ENCODE measurements at places on chromosomes 6 and 20.

DNA sequence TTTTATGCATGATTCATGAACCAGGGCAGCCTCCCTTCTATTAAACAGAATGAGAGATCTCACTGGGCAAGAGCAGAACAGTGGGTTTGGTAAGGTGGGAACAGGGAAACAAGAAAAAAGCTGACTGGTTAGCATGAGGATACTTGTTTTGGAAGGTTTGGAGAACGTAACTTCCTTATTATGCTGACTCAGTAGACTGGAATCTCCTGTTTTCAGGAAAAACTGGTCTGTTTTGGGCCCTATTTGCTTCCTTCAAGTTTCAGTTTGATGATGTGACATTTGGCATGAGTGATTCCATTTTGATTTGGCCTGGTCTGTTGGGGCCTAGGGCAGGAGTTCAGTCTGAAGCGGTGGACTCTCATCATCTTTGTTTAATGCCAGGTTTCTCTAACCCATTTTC, 172.0 kb downstream of the MYLK4 start:
- DNase-seq: no peak

DNA sequence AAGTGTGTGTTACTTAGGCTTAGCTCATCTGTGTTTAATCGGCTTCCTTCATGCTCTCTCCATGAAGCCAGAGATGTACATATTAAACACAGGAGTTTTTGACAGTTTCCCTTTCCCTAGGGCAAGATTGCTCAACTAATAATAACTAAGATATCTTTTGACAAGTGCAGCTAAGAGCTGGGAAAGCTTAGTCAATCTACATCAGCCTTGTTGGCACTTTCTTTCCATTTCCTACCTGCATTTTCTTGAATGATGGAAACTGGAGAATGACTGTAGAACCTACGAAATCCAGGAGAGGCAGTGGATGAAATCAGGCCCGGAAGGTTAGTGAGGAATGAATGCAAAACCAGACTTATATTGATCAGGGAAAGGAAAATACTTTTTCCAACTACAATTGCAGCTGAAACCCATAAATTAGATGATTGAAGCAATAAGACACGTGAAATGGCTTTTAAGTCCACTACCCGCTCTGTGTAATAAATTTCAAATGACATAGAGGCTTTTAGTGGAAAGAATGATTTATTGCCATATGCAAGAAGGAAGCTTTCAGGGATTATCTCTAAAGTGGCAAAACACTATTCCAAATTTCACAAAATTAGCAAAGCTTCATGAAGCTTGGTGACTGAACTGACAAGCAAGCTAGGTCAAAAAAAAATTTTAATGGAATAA, 237.2 kb upstream of the ID4 start:
- DNase-seq: no peak

- no peak for DNase-seq
Measured at GRCh38 chr20:53914091-53914780, 156.2 kb downstream of the BCAS1 start.

- no peak for DNase-seq
Measured at GRCh38 chr20:44039147-44039546, 124.5 kb downstream of the TOX2 start.

DNA sequence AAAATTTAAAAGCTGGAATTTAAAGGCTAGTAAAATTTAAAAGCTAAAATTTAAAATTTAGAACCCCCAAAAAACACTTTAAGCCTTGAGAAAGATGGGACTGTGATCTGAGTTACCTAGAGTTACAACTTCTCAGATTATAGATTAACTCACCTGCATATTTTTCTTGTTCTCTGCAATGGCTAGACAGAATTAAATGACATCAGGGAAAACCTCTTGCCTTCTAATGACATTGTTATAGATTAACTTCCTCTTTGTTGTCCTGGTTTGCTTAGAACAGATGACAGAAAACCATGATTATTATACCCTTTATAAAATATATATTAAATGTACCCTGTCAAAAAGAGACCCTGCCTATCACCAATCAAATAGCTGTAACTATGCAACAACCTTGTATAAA, 56.4 kb downstream of the TRDN start:
- no peak for DNase-seq

GRCh38 chr6:35309611-35310264, 12.1 kb downstream of the DEF6 start:
- no peak for DNase-seq

DNA sequence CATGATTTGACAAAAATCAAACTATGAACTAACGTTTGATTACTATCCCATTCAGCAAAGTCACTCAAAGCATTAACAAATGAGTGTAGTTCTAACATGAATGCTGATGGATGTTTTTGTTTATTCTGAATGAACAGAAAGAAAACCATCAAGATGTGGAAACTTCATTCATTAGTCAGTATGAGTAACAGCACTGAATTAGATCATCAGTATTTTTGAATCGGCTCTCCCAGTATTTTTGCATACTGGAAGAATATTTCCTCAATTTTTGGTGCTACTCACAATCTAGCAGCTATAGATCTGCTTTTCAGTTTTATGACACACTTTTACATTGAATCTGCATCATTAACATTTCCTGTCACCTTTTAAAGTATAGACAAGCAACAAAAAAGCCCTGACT, 63.8 kb upstream of the CD83 start:
- no peak for DNase-seq

- no peak for DNase-seq
Measured at GRCh38 chr6:140541288-140541687, 1166.8 kb upstream of the CITED2 start.

GRCh38 chr20:54084727-54085388, 14.5 kb upstream of the BCAS1 start:
- no peak for DNase-seq

DNA sequence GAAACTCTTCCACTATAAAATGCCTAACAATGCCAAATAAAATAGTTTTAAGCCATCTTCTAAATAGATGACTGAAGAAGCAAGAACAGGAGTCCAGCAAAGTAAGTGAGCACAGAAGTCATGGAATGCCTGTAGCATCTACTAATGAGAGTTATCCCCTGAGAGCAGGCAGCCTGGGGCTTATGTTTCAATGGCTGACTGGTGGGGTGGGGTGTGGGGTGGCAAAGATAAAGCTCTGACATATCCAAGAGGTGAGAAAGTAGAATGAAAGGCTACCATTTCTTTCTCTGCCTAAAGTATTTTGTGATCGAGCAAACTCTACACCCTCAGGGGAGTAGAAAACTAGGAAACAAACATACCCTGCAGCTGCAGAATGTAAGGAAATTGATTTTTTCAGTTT, 348.8 kb downstream of the TFAP2B start:
- no peak for DNase-seq

DNA sequence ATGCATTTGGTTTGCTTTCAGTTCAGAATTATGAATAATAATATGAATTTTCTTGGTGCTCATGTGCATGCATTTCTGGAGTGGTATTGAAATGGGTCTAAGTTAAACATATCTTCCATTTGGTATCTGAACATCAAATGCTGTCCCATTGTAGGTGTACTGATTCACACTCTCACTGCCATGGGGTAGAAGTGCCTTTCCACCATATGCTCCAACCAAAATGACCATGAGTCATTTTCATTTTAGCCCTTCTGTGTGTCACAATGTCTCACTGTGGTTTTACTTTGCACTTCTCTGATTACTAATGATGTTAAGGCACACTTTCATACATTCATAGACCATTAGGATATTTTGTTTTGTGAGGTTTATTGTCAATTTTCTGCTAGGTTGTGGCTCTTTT, 211.9 kb downstream of the HAO1 start:
- no peak for DNase-seq

DNA sequence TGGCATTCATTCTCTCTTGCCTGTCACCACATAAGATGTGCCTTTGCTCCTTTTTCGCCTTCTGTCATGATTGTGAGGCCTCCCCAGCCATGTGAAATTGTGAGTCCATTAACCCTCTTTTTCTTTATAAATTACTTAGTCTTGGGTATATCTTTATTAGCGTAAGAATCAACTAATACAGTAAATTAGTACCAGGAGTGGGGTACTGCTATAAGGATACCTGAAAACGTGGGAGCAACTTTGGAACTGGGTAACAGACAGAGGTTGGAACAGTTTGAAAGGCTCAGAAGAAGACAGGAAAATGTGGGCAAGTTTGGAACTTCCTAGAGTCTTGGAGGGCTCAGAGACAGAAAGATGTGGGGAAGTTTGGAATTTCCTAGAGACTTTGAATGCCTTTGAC, 46.6 kb downstream of the RNF182 start:
- DNase-seq: no peak

- no peak for DNase-seq
Measured at GRCh38 chr20:35271904-35272303, 6.0 kb downstream of the MMP24OS start.

GRCh38 chr20:1965520-1966351, 28.1 kb downstream of the PDYN start:
- DNase-seq: peak; percentile 67

- DNase-seq: no peak
Measured at GRCh38 chr6:125910527-125910926, 46.0 kb upstream of the HINT3 start.

GRCh38 chr20:56928007-56928406, 298.9 kb downstream of the TFAP2C start:
- no peak for DNase-seq

DNA sequence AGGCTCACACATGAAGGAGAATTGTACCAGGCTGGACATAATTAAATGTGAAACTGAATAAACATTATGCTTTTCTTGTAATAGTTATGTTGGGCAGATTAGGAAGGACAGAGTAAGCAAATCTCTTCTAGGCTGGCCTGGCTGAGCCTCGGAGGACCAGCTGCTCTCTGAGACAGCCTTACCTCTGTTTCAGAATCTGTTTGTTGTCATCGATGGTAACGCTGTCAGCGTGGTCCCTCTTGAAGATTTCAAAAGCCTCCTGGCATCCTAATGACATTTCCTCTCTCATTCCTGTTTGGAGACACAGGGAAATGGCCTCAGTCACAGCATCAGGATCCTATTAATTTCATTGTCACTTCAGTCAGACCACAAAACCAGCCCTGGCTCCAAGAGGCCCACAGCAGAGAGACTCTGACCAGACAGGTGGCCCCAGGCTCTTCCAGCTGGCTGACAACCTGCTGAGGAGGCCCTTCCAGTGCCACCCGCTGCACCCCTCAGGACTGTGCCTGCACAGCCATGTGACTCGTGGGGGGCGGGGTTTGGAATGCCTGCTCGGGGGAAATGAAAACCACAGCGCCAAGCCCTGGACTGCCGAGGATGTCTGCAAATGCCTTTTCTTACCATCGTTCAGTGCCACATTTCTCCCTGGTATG, 108.5 kb upstream of the KCNK16 start:
- DNase-seq: no peak

DNA sequence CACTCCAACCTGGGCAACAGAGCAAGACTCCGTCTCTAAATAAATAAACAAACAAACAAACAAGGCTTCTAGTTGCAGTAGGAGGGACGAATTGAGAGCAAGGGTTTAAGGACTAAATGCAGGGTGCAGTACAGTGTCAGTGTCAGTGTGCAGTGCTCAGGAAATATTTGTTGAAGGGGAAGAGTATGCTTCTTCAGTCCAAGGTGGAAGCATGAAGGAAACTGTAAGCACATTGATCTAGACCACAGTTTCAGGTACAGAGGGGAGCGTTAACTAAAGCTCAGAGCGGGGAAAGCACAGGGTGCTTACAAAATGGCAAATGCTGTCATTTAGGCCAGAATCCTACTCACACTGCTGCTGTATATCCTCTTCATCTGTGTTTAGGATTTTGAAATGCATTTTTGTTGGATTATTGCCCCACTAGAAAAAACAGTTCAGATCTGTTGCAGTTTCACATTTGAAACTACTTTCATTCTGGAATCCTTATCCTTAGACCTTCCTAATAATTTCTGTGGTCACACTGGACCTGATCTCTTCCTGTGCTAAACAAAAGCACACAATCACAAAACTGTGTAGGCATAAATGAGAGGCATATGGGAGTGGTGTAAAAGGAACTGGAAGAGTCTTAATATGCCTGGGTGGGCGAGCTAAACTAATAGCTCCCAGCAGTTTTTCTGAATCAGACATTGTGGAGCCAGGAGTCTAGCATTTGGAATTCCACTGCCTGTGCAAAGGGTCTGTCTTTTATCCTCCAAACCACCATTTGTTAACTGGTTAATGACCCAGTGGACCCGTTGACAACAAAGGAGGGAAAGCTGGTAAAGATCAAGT, 41.4 kb downstream of the CBFA2T2 start:
- DNase-seq: no peak

- no peak for DNase-seq
Measured at GRCh38 chr20:49813305-49813974, 812 bp downstream of the SLC9A8 start.

DNA sequence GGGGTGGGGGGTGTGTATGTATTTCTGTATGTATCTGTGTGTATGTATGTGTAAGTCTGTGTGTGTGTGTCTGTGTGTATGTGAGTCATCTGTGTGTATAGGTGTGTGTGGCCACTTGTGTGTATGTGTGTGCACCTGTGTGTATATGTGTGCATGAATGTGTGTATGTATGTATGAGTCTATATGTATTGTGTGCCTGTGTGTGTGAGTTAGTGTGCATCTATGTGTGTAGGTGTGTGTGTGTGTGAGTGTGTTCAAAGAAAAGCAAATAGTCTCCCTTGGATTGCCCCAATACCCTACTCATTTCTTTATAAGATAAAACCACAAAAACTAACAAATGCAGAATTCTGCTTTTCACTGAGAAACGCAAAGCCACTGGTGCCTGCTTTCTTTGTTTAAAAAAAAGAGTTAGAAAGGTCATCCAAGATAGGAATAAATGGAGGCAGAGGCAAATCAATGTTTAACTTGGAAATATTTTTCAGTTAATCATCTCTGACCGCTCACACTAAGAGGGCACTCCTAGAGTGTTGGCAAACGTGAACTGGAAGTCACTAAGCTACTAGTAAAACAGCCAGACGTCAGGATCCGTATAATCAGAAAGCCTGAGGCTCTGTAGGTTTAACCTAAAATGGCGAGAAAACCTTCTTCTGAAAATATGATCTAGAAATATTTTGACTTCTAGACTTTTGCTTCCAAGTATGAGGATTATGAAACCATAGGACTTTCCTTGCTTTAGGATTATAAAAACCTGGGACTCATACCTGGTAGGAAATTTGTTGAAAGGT, 37.4 kb upstream of the JAG1 start:
- DNase-seq: no peak

DNA sequence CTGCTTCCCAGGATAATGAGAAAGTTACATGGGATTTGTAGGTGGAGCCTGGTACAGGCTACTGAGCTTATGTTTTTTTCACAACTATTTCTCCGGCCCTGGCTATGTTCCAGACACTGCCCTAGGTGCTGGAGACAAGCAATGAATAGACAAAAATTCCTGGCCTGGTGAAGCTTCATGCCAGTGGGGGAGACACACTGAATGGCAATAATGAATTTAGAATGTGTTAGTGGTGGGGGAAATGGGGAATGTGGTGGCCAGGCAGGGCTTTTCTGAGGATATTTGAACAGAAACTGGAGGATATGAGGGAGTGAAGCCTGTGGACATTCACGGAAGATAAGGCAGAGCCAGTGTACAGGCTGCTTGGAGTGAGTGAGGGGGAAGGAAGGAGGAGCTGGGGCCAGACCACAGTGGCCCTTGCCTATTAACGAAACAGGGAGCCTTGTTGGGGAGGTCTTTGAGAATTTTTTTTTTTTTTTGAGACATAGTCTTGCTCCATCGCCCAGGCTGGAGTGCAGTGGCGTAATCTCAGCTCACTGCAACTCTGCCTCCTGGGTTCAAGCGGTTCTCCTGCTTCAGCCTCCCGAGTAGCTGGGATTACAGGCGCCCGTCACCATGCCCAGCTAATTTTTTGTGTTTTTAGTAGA, 6.6 kb downstream of the FOXS1 start:
- no peak for DNase-seq

All from 8988T (cell line).